ENCODE measurements at places on chromosomes 2 and 18.

DNA sequence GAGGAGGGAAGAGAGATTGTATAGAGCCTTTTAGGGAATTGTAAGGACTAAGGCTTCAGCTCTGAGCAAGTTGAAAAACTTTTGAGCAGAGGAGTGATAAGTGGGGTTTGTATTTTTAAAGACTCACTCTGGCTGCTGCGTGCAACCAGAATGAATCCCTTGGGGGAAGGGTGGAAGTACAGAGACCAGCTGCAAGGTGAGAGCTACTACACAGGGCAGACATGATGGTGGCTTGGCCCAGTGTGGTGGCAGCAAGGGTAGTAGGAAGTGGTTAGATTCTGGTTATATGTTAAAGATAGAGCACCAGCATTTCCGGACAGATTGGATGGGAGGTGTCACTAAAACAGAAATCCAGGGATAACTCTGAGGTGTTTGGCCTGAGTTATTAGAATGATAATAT lies 10.1 kb upstream of the SESTD1 start:
- no peak for DNase-seq

DNA sequence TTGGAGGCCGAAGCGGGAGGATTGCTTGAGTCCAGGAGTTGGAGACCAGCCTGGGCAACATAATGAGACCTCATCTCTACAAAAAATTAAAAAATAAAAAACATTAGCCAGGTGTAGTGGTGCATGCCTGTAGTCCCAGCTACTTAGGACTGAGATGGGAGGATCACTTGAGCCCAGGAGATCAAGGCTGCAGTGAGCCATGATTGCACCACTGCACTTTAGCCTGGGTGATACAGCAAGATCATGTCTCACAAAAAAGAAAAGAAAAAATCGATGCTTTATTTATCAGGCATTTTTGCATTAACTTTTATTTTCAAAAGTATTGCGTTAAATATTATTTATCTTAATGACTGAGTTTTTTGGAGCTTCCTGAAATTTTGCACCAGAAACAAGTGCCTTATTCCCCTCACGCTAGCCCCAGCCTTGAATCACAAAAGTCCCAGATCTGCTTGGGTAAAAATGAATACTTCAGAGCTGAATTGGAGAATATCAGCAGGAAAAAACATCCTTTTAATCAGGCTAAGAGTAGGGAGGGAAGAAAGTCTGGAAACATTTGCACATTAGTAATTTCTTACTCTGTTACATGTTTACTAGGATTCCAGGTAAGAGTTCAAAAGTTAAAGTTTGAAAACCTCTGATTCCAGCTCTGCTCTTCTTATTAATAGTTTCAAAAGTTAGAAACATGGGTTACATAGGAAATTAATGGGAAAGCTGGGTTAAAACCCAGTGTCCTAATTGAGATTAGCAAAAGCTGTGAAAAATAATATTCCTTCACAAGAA lies 296.8 kb upstream of the FBXO11 start:
- no peak for DNase-seq

- DNase-seq = no peak
These were observed 319.9 kb downstream of the MYCN start for GRCh38 chr2:16260041-16260830.

DNA sequence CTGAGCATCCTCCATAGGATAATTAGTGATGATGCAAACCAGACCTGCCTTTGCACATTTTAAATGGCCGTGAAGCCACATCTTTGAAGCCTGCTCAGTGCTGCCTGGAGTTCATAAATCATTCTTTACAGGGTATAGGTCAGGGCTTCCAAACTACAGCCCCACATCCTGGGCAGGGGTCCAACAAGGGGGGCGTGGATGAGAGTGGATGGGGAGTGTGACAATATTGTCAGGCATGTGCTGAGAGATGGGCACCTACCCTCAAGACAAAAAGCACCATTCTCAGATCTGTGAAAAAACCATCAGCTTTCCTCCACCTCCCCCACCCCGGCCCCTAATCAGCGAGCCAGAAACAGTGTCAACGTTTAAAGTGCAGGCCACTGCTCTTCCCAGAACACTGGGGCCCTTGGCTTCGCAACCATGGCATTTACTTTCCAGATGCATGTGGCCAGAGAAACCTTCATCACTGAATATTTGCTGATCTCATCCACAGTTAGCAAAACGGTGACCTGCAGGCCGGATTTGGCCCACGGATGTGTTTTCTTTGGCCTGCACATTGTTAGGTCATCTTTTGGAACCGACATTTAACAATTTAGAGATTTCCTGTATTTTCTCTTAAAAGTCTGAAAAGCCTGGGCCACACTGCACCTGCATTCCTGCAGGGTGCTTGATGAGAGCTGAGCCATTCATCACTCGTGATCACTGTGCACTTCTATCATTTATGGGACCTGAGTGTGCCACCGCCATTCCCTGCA lies 130.7 kb downstream of the ANKRD44 start:
- peak; percentile 64 for DNase-seq

GRCh38 chr2:10378189-10378588 lies 69.9 kb downstream of the ODC1 start:
- DNase-seq = no peak

DNA sequence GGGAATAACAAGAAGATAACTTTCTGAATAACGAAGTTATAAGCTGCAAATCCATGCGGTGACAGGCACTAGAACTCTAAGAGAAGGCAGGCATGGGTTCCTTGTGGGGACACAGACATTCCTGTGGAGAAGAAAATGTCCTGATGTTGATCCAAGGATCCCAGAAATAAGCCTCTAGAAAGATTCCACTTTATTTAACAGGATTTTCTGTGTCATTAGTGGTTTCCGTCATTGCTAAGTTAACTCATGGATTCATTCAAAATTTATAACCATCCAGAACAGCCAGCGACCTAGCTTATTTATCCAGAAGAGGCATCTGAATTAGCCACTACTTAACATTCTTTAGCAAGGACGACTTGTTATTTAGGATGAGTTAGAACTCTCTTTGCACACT lies 10.0 kb upstream of the CD302 start:
- peak; percentile 63 for DNase-seq

DNA sequence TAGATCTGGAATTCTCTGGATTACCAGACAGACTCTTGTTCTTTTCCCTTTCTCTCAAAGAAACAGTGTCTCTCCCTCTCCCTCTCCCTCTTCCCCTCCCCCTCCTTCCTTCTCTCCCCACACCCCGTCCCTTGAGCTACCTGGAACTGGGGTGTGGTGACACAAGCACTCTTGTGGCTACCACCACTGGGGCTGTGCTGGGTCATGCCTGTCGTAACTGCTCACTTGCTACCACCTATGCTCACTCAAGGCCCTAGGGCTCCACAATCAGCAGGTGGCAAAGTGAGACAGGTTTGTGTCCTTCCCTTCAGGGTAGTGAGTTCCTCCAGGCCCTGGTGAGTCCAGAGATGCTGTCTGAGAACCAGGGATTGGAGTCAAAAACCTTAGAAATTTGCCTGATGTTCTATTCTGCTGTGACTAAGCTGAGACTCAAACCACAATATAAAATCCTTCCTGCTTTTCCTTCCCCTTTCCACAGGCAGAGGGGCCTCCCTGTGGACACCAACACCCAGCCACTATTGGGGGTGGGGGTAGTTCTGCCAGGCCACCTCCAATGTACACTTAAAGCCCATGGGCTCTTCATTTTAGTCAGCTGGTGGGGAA lies 70.8 kb downstream of the OXER1 start:
- DNase-seq = no peak

GRCh38 chr2:22055784-22056620 lies 932.2 kb downstream of the TDRD15 start:
- no peak for DNase-seq

DNA sequence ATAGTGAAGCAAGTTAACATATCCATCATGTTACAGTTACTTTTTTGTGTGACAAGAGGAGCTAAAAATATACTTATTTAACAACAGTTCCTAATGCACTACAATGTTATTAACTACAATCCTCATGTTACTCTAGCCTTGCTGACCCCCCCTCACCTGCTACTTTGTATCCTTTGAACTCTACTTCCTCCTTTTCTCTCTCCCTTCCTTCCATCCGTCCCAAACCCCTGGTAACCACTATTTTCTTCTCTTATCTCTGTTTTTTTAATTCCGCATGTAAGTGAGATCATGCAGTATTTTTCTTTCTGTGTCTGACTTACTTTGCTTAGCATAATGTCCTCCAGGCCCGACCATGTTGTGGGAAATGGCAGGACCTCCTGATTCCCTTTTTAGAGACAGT lies 59.4 kb downstream of the NPAS2 start:
- DNase-seq = no peak

DNA sequence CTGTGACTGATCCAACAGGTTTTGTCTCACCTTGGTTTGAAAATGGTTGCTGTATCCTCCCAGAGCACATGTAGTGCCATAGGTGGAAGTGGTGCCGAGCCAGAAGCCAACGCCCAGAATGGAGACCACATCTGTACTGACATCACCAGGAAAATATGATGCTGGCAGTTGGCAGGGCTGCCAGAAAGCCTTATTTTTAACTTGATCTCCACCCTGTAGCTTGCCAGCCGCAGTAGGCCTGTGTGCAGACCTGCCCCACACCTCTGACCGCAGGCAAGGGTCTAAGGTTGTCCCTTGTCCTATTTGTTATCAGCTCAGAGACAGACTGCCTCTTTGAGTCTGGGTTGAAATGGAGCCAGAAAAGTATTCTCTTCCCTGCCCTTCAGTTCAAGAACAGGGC lies 123.5 kb upstream of the EML6 start:
- no peak for DNase-seq

DNA sequence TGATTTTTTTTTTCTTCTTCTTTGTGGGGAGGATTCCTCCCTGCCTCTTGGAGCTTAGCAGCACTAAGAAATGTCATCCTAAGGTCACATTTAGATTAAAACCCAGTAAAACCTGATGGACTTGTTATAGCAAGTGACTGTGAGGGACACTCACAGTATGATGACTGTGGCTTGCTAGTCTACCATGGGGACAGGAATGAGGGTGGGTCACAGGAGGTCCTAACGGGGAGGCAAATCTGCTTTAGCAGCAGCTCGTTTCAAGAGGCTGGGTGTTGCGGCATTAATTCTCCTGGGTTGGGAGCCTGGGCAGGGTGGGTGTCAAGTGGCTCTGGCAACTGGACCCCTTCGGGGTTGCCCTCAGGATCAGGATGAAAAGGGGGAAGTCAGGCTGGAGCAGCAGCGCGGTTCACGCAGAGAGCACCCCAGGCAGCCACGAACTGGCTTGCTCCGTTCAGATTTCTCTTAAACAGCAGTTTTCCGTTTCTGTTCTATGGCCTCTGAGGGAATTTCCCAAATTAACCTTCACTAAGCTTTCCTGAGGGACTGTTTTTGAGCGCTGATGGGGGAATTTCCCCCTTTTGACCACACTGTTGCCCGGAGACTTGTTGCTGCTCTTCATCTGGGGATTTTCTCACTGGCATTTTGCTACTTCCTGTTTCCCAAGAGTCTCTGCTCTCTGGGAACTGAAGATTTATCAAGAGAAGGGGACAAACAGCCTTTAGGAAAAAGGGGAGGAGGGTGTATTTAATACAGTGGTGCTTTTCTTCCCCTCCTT lies 59.8 kb upstream of the PELI1 start:
- peak; percentile 44 for DNase-seq

DNA sequence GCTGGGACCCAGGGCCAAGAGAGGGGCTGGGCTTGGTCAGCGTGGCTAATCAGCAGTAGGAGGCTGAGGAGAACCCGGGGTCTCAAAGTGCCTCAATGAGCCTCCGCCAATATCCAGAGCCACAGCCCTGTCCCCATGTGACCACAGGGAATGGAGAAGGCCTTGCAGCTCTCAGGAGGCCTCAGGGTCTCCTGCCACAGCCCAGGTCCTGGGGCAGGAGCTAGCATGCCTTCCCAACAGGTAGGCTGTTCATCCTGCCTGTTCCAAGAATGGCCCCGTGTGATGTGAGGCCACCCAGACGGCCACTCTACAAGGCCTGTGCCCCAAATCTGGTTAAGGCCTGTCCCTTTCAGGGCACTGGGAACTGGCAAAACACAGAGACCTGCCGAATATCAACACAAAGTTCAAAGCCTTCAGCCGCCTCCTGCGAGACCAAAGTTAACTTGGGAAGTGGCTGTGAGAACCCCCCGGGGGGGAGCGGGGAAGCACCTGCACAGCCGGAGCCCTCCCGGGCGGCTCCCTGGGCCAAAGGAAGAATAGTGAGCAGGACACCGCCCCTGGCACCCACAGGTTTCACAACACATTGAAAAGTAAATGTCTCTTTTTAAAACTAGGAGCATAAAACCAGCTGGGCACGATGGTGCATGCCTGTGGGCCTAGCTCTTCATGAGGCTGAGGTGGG lies 4.5 kb upstream of the LIMS2 start:
- no peak for DNase-seq

GRCh38 chr2:65386344-65386743 lies 46.1 kb downstream of the SPRED2 start:
- DNase-seq = no peak

DNA sequence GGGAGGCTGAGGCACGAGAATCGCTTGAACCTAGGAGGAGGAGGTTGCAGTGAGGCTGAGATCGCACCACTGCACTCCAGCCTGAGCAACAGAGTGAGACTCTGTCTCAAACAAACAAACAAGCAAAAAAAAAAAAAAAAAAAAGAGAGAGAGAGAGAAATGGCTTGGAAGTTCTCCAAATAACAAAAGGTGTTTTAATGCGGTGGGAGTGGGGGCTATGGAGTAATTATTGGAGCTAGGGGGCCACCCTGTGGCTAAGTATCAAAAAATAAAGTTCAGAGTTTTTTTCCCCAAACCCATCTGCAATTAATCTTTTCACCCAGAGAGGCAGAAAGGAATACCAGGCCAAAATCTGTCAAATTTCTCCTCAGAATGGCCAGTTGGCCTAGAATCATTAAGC lies 23.0 kb upstream of the CEP68 start:
- peak; percentile 28 for DNase-seq

GRCh38 chr2:104834431-104835153 lies 19.3 kb upstream of the POU3F3 start:
- no peak for DNase-seq

- no peak for DNase-seq
These were observed 214.1 kb downstream of the MEIS1 start for GRCh38 chr2:66649006-66649405.

- DNase-seq = peak; percentile 58
These were observed 92.3 kb downstream of the B3GNT2 start for GRCh38 chr2:62287899-62288880.

Measured in fibroblast of skin of right biceps (primary cell).